Activated CD8-positive, alpha-beta T cell treated with anti-CD3 and anti-CD28 coated beads for 36 hours (primary cell): ENCODE measurements at places on chromosomes 11 and 22.

DNA sequence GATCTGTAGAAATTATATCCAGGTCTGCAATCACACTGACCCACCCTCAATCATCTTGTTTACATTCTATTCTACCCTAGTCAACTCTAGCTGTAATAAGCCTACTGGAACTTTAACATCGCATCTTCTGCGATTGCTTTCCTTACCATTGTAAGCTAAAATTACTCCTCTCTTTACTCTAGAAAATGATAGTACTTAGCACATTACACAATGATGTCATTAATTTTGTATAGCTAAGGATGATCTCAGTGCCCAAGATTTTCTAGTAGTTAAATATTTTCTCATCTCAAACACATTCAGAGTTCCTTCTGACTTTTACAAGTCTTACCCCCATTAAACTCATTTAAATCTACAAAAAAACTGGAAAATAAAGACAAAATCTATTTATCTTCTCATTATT lies 39.6 kb upstream of the CTSC start:
- DNase-seq: no peak

DNA sequence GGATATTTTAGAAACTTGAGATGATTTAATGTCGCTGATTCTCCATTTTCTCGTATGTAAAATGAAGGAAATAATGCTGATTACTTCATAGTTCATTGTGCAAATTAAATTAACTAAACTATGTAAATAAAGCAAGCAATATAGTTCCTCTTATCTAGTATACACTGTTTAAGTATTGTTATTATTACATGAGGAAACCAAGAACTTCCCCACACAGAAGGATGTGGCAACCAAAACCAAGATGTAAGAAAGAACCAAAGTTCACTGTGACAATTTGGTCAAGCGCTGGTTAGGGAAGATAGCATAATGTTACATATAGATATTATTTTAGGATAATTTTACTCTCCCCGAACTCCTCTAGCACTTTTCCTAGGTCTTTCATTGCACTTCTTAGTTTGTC lies 103.2 kb downstream of the XKR3 start:
- DNase-seq: no peak

DNA sequence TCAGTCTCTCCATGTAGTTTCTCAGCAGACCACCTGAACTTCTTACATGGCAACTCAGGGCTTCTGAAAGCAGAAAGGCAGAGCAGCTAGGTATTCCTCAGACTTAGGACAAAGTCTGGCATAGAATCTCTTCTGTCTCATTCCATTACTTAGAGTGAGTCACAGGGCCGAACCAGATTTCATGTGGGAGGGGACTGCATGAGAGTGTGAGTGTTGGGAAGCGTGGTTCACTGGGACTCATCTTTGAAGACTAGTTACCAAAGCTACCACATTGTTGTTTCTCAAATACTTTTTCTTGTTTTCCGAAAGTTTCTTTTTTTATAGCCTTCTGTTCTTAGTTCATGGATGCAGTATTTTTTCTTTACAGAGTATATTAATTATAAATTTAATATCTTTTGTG lies 36.1 kb upstream of the SCN3B start:
- DNase-seq: peak; percentile 4

DNA sequence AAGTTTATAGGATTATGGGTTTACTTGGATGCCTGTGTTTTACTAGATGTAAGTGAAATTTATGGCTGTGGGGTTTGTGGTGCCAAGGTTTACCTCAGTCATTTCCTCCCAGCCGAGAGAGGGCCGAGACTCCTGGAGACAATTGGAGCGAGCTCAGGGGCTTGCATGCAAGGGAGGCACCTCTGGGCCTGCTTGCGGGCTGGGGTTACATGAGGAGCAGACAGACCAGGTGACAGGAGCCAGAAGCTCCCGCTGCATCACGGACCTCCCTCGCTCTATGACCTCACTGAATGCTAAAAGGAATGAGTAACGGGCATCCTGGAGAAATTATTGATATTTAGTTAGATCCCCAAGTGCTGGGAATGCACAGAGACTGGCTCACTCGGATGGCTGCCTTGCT lies 275.2 kb upstream of the KIRREL3 start:
- DNase-seq: no peak
